ENCODE measurements at places on chromosomes 4 and X.

- DNase-seq = no peak
Observed at GRCh38 chrX:120316587-120317283, 5.5 kb upstream of the TMEM255A start.

GRCh38 chr4:86035688-86036087 lies 324.2 kb downstream of the MAPK10 start:
- DNase-seq = no peak

GRCh38 chr4:110064934-110065333 lies 133.5 kb downstream of the ELOVL6 start:
- DNase-seq = no peak

- no peak for DNase-seq
Observed at GRCh38 chrX:100695991-100696390, 35.9 kb downstream of the SYTL4 start.
